Activated naive CD8-positive, alpha-beta T cell treated with anti-CD3 and anti-CD28 coated beads for 36 hours (primary cell): ENCODE measurements at places on chromosomes 16 and 17. TPM values are rescaled to one million over a fixed set of nuclear protein-coding genes. Genes with fewer than 3 reads are reported as not detected.
A peak's percentile ranks its signal among the peaks of the same experiment; 100 is the strongest.

DNA sequence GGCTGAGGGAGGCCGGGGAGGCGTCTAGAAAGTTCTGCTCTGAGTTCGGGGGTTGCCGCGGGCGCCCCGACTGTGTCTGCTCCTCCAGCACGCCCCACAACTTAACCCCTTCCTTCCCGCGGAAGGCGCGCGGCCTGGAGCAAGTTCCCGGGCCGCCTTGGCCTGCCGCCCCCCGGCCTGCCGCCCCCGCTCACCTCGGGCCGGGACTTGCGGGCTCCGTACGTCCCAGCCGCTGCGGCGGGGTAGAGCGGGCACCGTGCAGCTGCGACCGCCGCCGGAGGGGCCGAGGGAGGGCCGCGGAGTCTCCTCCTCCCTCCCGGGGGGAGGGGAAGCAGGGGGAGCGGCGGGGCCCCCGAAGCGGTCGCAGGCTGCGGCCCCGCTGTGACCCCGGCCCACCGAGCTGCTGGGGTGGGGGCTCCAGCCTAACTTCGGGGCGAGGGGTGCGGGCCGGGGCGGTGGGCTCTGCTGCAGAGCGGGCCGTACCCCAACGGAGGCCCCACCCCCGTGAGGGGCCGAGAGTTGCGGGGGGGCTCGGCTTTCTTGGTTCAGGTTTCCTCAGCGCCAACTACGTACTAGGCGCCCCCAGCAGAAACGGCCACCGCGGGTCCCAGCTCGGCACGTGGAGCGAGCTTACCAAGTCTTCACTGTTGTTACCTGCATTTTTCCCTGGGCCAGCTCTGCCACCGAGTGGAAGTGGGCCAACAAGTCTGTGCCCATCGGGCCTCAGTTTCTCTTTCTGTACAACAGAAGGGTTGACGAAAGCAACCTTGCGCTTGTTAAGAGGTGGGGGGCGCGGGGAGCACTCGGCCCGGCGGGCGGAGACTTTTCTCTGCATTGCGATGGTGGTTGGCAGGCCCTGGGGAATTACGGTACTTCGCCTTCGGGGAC lies at the start of gene CCDC102A:
Gene CCDC102A (minus strand): TSS at position 266 of the 888 bp plus-strand sequence. CDS start 7,394 bp downstream, outside the sequence.
- peak; percentile 62 for DNase-seq

- no peak for DNase-seq
Measured at GRCh38 chr16:30104492-30104891, 8.5 kb upstream of the YPEL3 start.

GRCh38 chr16:54628796-54629625 lies 301.7 kb upstream of the IRX5 start:
- no peak for DNase-seq

DNA sequence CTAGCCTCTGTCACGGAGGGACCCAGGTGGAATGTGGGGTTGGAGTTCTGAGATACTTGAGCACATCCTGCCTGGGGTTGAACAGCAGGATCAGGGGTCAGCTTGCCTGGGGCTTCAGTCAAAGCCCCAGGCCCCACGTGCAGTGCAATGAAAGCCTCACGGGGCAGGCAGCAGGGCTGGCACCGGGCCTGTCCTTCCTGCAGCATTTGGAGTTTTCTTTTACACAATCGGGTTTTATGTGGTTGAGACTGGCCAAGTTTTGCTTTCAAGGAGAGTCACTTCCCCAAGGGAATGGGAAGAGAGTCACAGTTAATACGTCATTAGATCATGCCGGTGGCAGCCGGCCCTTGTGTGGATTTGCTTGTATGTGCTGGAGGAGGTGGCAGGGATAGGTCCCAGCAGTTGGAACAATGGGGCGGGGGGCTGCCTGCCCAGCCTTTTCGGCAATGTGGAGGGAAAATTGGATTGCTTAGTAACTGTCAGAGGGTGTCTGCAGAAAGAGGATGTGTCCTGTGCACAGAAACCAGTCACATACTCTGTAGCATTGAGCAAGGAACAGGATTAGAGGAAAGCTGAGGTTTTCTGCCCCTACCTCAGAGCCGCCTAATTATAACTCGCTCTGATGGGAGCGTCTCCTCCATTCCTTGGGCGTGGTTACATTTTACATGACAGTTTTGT lies 4.5 kb downstream of the RMI2 start:
- no peak for DNase-seq

DNA sequence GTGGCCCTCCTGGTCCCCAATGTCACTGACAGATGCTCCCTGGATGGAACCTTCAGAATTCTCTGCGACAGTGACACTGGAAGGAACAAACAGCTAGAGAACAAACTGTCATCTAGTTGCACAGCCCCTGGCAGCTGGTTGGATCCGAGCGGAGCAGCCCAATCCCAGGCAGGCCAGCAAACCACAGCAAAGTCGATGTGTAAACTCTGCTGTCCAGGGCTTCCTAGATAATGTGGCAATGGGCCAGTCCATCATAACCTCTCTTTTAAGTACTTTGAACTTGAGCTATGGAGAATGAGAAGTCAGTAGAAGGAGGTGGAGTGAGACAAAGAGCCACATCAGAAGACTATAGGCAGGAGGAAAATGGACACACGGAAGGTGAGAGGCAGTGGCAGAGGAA lies 323.0 kb downstream of the CBLN1 start:
- DNase-seq = no peak

DNA sequence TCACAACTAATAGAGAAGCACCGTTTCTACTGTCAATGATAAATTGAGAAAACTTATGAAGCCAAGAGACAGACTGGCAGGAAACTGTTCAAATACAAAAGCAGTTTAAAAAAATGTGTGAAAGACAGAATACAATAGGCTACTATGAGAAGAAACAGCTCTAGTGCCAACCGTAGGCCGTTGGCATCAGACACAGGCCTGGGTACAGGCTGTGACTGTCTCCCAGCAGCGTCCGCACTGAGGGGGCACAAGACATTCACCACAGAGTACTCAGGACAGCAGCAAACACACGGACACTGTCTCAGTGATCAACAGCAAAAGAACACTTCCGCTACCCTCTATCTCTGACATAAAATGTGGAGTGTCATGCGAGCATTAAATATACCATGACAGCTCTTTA lies 7.8 kb upstream of the C1QBP start:
- no peak for DNase-seq

- no peak for DNase-seq
Measured at GRCh38 chr16:19688396-19689024, 29.5 kb downstream of the KNOP1 start.

DNA sequence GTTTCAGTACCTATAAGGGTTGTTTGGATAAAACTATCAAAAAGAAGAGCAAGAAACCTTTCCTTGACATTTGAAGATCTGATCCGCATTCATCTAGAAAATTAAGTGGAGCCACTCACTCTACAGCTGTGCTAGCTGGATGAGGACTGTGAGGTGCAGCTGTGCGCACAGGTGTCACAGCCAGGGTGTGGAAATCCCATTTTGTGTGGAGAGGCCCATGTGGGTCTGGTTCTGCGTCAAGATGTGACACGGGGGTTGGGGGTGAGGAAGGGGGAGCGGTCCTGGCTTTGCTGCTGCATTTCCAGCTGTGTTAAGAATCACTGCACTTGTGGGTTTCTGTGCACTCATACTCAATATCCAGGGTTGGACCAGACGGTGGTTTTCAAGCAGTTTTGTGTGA lies 70.7 kb downstream of the CLEC16A start:
- no peak for DNase-seq

GRCh38 chr17:17446666-17447155 lies 30.1 kb upstream of the MED9 start:
- no peak for DNase-seq

GRCh38 chr16:23788685-23789084 lies 33.9 kb downstream of the CHP2 start:
- no peak for DNase-seq

DNA sequence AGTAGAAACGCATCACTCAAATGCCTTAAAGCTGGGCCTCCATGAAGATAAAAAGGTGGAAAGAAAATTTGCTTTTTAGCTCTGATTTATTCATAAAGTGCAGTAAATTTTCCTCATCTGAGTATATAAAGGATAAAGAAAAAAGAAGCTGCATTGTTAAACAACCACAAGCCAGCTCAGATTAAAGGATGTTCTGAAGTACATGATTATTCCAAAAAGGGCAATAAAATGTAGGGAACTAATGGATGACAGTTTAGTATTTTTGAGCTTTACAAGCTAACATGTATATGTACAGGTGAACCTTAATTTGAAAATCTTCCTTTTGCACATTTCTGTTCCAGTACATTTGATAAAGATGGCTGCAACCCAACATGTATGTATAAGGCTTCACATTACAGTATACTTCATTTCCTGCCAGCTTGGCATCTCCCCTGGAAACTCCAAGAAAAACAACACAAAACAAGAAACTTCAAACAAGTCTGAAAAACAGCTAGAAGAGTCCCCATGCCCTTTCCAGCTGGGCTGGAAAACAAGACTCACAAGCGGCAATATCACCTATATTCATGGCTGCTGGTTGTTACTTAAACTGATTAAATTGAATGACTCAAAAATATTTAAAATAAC lies 225.7 kb downstream of the CEP112 start:
- DNase-seq = no peak

The TSPOAP1 gene
- total RNA-seq = 13.7 TPM

The CPHXL2 gene
- total RNA-seq = not detected

The ATPAF2 gene
- total RNA-seq = 31.0 TPM

The CDRT4 gene
- total RNA-seq = 1.9 TPM

The TP53TG3B gene
- total RNA-seq = not detected

The CSNK1D gene
- 110 TPM for total RNA-seq

The RPH3AL gene
- 0.64 TPM for total RNA-seq
